CD4-positive, alpha-beta T cell treated with Interleukin-10 for 1 hour (primary cell): ENCODE measurements at places on chromosomes 4 and X.
A peak's percentile ranks its signal among the peaks of the same experiment; 100 is the strongest.

DNA sequence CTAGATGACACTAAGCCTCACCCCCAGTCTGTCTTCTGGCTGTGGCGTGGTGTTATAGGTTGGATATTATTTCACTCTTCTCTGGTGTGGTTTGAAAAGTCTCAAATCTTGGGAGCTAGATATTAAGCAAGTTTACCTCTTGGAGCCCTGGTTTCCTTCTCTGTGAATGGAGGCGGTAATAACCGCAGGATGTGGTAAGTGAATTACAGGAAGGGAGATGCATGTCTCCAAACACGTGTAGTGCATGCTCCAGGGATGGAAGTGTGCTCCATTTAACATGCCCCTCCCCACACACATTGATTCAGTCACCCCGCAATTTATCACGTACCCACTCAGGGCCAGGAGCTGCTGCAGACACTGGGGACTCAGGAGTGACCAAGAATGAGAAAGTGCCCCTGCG is 4.9 kb downstream of the ZNF275 start:
- DNase-seq, result no peak

- no peak for DNase-seq
Measured at GRCh38 chr4:25030277-25031076, at the start of gene LGI2. Gene LGI2 (minus strand): TSS chr4:25030946. CDS start chr4:25030693, 253 bp downstream.

GRCh38 chr4:38313175-38313574 is 350.8 kb upstream of the KLF3 start:
- no peak for DNase-seq

- DNase-seq, result no peak
Measured at GRCh38 chr4:36026348-36026880, 217.9 kb downstream of the ARAP2 start.

- DNase-seq, result no peak
Measured at GRCh38 chrX:39766855-39767254, 330.9 kb downstream of the BCOR start.

GRCh38 chr4:121950212-121950679 is 1.6 kb downstream of the TRPC3 start:
- DNase-seq, result peak; percentile 84

GRCh38 chr4:25535278-25535677 is 120.4 kb upstream of the SLC34A2 start:
- no peak for DNase-seq

GRCh38 chrX:144896323-144896722 is 351.0 kb upstream of the SPANXN1 start:
- DNase-seq, result no peak

DNA sequence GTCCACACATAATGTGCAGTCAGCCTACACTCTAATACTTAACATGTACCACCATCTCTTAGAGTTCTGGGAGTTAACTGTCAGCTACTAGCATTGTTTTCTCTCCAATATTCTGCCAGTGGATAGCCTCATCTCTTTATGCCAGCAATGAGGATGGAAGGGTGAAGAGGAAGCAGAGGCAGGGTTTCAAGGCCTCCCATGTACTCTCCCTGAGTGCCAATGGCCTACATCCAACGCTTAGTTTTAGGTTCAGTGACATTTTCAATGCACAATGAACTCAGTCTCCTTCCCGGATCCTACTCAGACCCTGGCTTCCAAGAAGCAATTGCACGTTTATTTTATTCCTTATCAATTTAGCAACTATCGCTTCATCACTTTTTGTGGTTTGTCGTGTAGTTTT is 686.1 kb downstream of the DMD start:
- no peak for DNase-seq

- no peak for DNase-seq
Measured at GRCh38 chr4:186651181-186651603, 72.5 kb downstream of the FAT1 start.

GRCh38 chr4:159229164-159229563 is 126.3 kb downstream of the RAPGEF2 start:
- DNase-seq, result no peak

DNA sequence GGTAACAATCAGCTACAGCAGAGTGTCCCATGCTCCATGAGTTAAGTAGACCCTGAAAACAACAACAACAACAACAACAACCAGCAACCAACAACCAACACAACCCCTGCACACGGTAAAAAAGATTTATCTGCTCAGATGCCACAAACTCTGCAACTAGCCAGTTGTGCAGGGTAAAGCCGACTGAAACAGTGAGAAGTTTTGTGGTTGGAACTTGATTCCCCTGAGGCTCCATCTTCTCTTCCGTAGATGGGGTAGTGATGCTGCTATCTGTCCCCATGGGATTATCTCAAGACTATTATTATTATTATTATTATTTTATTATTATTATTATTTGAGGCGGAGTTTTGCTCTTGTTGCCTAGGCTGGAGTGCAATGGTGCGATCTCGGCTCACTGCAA is 50.6 kb upstream of the RAPGEF2 start:
- no peak for DNase-seq

DNA sequence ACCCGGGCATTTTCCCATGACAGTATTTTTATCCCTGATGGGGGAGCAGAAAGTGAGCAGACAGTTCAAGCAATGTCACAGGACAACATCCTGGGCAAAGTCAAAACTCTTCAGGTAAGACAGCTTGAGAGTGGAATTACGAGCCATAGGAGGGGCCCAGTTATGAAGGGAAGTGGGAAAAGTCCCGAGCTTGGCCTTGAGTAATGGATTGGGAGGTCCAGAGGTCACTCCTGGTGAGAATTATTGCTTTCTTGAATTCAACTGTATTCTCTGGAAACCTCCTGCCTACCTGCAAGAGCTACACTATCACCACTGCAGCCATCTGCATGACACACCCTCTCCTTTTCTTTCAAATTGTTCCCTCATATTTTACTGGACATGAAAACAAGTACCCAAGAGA is 89.1 kb downstream of the AASDH start:
- DNase-seq, result no peak

GRCh38 chrX:41478381-41478911 is 31.3 kb downstream of the NYX start:
- no peak for DNase-seq

DNA sequence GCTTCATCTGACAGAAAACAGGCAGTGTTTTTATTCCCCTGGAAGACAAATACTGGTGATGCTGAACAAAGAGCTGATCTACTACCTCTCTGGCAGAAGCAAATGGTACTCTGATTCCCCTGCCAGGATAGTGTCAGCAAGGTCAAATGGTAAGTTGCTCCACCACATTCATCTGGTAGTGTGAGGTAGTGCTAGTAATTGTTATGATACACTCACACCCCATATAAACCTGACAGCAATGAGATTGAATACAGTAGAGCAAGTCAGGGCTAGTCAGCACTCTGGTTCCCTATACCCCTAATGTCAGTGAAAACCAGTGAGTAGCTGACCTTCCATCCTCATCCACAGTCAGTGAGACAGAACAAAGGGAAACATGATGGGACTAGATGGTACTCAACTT is 3.4 kb upstream of the SPIN4 start:
- DNase-seq, result no peak

GRCh38 chrX:143437439-143437838 is 79.8 kb downstream of the SPANXN3 start:
- no peak for DNase-seq

DNA sequence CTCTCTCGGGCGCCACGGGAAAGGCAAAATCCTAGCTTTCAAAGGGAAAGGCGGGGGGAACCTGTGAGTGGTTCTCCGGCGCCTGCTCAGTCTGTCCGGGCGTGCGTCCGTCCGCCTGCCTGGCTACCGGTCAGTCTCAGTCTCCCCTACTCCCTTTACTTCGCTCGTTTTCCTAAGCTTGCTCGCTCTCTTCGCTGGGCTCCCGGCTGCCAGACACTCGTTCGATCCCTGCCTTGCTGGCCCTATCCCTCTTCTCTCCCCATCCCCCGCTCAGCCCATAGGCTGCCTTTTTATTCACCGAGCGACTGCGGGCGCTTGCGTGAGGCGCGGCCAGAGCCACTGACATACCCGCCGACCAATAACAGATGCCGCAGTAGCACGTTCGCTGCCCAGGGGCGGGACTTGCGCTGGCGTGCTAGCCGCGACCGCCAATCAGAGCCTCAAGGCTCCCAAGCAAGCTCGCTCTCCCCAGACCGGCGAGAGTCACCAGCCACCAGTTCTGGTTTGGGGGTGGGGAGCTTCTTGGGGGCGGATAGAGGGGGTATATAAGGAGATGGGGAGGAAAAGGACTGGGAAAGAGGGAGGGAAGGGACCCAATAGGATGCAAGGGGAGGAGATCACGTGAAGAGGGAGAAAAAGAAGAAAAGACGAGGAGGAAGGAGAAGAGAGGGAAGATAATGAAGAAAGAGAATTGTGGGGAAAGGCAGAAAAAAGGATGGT is 30.0 kb downstream of the ARHGEF9 start:
- peak; percentile 90 for DNase-seq

- no peak for DNase-seq
Measured at GRCh38 chr4:19262467-19262866, 989.2 kb upstream of the SLIT2 start.

DNA sequence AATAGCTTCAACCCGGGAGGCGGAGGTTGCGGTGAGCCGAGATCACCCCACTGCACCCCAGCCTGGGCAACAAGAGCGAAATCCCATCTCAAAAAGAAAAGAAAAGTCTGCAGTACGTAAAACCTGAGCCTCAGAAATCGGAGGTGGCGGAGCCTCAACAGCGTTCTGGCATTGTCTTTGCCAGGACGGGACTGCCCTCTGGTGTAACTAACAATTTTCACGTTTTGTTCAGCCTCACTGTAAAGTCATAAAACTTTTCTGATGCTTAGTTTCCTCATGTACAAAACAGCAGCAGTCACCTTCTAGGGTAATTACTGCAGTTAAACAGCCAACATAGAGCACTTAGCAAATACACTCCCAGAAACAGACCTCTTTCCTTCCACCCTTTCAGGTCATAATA is 121.7 kb downstream of the RBM47 start:
- DNase-seq, result peak; percentile 2

DNA sequence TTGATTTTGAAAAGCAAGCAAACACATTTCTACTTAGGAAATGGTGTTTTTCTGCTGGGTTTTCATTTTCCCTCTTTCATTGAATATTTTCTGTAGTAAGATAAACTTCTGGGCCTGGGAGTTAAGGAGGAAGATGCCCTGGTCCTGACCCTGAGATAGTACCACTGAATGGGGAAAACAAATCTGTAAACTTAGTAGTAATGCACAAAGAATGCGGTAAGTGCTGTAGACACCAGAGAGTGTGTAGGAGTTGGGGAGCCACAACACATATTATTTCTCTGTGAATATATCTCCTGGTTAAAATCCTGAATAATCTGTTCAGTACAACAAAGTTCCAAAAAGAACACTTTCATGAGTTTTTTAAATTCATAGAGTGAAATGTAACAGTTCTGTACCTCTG is 178.3 kb downstream of the MAPK10 start:
- no peak for DNase-seq

- peak; percentile 51 for DNase-seq
Measured at GRCh38 chrX:41720125-41720779, 3.7 kb upstream of the GPR82 start.

GRCh38 chr4:55783584-55783983 is 36.0 kb upstream of the EXOC1L start:
- no peak for DNase-seq

- no peak for DNase-seq
Measured at GRCh38 chrX:15418707-15419181, 34.5 kb upstream of the VEGFD start.

DNA sequence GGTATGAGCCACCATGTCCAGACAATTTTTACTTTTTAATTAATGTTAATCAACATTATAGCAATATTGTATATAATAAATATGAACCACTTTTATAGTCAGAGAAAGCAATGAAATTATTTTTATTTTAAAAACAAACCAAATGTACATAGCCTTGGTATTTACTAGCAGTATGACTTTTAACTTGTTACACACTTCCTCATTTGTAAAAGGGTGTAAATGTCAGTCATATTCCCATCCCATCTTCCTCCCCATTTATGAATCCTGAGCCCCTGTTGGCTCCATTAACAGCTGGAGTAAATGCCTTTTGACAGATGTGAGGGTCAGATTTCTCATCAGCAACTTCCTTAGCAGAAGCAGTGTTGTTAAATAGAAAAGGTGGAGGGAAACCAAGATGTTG is 179.6 kb upstream of the SPRY1 start:
- DNase-seq, result no peak

GRCh38 chr4:77012726-77013125 is 63.1 kb downstream of the CCNI start:
- DNase-seq, result no peak

DNA sequence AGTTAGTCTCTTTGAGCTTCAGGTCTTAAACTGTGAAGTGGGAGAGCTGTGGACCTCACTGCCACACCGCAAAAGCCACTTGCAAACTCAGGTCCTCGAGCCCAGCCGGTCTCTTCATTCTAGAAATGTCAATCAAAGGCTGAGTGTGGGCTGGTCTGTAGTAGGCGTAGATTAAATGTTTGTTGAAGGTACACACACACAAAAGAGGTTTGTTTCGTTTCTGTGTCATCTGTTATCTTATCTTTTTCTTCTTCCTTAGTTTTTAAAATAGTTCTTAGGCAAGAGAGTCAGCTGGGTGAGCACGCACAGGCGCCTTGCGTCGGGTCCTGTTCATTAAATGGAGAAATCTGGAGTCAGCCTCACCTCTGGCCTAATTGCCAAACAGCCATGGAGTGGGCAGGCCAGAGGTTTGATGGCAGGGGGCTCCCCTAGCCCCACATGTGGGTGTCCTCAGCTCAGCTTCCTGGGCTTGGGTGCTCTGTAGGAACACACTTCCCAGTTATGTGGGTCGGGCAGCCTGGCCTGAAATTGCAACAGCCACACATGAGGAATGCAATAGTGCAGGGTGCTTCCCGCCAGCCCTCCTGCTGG is 836 bp upstream of the PSAPL1 start:
- no peak for DNase-seq

- no peak for DNase-seq
Measured at GRCh38 chr4:124810827-124811226, 98.3 kb upstream of the ANKRD50 start.

GRCh38 chr4:169745291-169745690 is 12.5 kb downstream of the HPF1 start:
- DNase-seq, result no peak

GRCh38 chrX:44225667-44226066 is 117.8 kb downstream of the EFHC2 start:
- DNase-seq, result no peak

DNA sequence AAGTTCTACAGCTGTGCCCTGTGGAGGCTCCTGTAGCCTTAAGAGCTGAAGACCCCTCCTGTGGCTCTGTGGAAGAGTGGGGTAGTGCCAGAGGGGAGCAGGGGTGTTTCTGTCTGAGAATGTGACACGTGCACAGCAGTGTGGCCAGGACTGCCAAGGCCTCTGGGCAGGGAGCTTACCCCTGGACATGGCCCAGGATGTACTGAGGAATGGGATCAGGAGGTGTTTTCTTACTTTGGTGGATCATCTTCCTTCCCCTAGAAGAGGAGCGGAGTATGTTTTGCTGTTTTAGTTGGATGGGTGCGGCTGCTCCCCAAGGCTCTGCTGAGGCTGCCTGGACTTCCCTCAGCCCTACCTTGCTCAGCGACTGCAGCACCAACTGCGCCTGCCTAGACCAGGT is 342.6 kb downstream of the ARHGAP10 start:
- no peak for DNase-seq

- no peak for DNase-seq
Measured at GRCh38 chrX:133359466-133359865, 55.8 kb downstream of the GPC4 start.

- DNase-seq, result no peak
Measured at GRCh38 chrX:20284444-20284843, 17.7 kb upstream of the RPS6KA3 start.
